ENCODE measurements at places on chromosomes 6 and 20.

DNA sequence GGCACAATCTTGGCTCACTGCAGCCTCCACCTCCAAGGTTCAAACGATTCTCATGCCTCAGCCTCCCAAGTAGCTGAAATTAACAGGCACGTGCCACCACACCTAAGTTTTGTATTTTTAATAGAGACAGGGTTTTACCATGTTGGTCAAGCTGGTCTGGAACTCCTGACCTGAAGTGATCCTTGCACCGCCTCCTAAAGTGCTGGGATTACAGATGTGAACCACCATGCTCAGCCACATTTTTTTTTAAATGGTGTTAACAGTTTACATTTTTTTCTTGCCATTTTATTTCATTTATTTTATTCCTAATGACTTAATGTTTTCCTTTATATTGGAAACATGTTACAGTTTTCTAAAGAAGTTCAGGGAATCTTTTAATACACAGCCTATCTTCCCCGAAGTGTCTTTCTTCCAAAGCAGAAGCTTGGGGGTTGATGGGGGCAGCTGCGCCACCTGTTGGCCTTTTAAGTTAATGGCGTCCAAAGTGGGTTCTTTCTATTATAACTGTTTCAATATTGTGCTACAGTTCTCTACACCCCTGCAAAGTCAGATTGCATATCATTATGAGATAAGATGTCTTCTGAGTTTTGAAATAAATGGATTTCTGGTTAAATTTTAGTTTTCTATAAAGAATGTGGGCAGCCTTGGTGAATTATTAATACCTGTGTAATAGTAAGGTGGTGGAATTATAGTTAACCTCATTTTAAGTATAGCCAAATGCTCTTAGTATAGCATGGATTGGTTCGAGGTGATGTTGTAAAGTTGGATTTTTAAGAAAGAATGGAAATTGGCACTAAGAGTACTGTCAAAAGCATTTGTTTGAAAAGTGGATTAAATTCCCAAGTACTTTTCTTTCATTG, 42.0 kb upstream of the PLCG1 start:
- DNase-seq, result peak; percentile 71

GRCh38 chr6:33702345-33702977, 9.0 kb downstream of the UQCC2 start:
- DNase-seq, result peak; percentile 74

DNA sequence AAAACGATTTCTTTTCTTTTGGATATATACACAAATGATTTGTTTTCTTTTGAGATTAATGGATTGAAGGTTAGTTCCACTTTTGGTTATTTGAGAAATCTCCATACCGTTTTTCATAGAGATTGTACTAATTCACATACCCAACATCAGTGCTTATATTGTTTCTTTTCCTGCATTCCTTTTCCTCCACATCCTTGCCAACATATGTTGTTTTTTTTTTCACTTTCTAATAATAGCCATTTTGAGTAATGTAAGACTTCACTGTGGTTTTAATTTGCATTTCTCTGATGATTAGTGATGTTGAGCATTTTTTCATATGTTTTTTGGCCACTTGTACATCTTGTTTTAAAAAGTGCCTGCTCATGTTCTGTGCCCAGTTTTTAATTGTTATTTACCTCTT, 846.4 kb upstream of the EYS start:
- DNase-seq, result no peak

DNA sequence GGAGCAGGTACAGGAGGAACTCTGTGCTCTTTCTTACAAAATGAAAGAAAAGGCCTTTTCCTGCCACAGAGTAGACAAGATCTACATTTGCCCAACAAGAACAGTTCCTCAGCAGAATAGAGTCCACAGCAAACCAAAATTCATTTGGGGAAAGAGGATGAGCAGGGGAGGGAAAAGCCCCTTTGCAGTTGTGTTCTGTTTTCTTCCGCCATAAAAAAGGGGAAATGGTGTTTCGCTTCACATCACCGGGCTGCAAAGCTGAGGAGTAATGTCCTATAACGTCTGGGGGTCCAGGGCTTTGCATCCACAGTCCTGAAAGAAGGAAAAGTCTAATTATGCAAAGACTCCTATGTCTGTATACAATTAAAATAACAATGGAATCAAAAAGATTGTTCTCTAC, at the start of gene GPR31:
GPR31 (minus strand) TSS at position 118 of the 400 bp plus-strand sequence. CDS start 149 bp downstream, outside the sequence.
- no peak for DNase-seq

DNA sequence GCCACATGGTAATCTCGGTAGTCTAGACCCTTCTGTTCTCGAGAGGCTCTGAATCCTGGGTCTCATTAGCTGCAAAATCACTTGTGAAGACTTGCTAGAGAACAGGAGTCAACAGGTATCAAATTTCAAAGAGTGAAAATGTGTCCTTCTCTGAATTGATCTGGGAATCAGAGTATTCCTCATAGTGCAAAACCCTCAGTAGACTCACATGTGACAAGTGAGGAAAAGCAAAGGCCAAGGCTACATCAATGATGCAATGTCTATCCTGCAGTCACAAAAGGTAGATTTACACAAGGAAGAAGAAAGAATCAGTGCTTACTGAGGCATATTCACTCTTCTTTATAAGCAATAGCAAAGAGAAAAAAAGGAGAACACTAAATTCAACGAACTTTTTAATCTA, 1220.0 kb upstream of the GJE1 start:
- no peak for DNase-seq

GRCh38 chr6:27777614-27778355, 134.4 kb downstream of the OR2B2 start:
- no peak for DNase-seq

GRCh38 chr6:72824833-72825232, 203.0 kb downstream of the KCNQ5 start:
- no peak for DNase-seq

DNA sequence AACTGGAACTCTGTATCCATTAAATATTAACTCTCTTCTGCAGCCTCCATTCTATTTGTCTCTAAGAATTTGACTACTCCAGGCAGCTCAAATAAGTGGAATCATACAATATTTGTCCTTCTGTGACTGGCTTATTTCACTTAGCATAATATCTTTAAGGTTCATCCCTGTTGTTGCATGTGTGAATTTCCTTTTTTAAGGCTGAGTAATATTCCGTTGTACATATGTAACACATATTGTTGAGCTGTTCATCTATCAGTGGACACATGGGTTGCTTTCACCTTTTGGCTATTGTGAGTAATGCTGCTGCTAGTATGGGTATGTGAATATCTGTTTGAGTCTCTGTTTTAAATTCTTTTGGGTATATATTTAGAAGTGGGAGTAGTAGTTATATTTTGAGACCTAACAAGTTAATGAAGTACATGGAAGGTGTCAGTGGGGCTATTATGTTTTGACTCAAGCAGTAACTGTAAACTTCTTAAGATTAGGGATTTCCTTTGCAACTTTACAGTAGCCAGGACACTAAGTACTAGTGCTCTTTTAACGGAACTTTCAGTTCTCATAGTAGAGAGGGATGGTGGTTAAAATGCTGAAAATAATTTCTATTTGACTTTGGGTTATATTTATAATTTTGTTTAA, 29.7 kb upstream of the TMEM217 start:
- no peak for DNase-seq

- no peak for DNase-seq
These were observed 668.6 kb downstream of the UTRN start for GRCh38 chr6:144953552-144954240.

DNA sequence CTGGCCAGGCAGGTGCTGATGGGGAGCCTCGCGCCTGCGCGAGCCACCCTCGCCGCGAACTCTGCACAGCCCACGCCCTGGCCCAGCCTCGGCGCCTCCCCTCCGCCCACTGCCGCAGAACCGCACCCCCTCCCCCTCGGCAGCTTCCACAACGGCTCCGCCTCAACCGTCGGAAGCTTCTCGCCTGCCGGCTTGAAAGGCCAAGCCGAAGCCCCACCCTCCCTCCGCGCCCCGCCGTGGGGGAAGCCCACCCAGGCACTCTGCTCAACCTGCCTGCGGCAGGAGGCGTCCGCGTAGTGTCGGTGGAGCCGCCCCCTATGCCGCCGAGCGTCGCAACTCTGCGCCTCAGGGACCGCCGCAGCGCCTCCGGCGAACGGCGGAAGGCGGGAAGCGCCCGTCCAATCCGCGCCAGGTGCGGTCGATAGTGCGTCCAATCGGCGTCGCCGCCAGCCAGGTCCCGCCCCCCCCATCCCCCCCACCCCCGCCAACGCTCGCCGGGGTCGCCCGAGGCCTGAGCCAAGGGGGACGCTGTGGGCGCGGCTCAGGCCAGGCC, at the start of gene SYCP2:
SYCP2 (minus strand) TSS at position 342 of the 553 bp plus-strand sequence. CDS start 11,224 bp downstream, outside the sequence.
- DNase-seq, result peak; percentile 61

- DNase-seq, result no peak
These were observed 35.4 kb upstream of the MRPS18A start for GRCh38 chr6:43722920-43723545.

- peak; percentile 59 for DNase-seq
These were observed 26.2 kb downstream of the NOL7 start for GRCh38 chr6:13641315-13641714.

DNA sequence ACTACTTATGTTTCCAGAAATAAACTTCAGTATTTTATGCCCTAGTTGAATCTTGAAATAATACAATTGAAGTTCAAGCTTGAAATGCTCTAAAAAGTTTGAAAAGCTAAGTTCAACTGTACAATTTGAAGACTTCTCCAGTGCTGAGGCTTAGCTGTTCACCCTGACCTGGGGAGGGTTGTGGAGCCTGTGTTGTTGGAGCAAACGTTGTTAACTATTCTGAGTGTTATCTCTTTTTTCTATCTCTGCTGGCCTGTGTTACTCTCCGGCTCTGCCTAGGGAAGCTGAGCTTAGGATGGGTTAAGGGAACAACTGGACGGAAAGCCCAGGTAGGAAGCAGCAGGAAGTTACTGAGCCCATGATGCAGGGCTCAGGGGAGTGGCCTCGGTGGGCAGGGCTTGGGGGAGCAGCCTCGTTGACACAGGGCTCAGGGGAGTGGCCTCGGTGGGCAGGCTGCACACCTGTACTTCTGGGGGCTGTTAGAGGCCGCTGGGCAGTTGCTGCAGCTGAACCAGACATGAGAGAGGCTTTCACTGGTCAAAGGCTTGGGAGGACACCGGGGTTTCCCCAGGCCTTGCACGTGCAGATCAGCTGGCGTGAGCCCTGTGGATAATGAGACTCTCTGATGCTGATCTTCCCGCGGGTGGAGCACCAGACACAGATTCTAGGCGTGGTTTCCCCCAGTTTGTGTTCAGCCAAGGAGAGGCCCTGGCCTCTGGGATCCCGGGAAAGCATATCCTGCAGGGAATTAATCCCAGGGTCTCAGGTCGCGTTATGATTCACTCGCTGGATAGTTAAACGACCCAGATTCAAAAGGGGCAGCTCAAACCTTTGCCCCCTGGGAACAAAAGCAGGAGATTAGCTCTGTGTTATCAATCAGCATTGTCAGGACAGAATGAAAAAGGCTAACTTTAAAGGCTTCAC, 58.9 kb downstream of the ERMARD start:
- DNase-seq, result no peak

GRCh38 chr6:152301021-152301764, 336.0 kb downstream of the SYNE1 start:
- DNase-seq, result no peak

DNA sequence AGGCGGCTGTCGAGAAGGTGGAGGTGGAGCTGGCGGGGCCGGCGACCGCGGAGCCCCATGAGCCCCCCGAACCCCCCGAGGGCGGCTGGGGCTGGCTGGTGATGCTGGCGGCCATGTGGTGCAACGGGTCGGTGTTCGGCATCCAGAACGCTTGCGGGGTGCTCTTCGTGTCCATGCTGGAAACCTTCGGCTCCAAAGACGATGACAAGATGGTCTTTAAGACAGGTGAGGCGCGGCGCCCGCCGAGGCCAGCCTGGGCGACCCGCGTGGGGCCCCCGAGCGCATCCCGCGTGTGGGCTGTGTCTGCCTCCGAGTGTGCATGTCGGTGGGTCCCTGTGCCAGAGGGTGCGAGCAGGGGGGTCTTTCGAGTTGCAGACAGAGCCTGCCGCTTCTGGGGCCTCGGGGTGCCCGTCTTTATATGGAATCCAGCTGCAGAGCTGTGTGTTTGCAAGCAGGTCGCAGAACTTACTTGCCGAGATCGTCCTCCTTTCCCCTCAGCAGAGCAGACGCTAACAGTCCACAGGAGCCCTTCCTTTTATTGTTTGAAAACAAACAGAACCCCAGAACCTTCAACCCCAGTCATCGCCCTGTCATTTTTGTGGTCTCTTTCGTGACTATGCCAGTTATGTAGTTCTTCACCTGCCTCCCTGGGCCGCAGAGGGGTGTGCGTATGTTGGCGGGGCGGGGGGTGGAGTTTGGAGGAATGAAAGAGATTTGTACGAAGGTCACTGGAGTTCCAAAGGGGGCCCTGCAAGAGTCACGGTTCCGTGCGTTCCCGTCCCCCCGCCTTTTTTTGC, 766 bp downstream of the SLC16A10 start:
- no peak for DNase-seq

DNA sequence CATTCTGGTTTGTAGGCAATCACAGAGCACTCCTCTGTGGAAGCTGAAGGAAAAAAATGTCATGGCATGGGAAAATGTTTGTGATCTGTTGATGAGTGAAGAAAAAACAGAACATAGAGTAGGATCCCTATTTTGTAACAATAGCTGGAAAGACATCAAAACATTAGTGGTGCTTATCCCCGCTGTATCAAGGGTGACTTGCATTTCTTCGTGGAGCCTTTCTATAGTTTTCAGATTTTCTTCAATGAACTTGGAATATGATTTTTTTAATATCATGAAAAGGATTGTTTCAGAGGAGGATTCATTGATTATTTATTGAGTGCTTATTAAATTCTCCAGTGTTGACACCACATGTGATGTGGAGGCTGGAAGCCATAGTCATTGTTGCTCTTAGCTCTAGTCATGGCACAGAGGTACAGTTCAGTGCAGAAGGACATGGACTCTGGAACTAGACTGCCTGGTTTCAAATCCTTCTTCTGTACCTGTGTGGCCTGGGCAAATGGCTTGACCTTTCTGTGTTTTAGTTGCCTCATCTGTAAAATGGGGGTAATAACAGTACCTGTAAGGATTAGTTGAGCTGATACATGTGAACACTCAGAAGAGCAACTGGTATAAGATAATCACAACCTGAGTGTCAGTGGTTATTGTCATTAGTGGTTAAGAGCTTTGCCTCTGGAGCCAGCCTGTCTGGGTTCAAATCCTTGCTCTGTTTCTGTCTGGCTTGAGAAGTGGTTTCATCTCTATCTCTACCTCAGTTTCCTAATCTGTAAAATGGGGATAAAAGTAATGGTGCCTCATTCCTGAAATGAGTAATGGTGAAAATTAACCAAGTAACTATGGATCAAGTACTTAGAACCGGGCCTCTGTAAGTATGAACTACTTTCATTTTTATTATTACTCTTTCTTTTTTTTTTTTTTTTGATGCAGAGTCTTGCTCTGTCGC, 14.7 kb upstream of the CDKN1A start:
- no peak for DNase-seq

DNA sequence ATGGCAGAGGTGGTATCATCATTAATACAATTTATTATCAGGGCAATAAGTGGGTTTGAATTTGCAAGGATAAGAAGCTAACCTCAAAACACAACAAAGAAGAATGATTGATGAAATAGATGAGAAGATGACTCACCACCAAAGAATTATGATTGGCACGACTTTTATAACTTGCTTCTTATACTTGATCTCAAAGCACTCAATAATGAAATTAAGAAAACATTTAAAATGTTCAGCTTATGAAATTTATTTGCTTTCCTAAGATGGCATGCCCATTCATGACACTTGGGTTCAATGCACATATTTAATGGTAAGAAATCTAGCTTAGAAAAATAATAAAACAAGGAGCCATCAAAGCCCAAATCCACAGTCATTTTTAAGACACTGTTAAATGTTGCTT, 477.5 kb downstream of the GJA1 start:
- no peak for DNase-seq

Data from lung microvascular endothelial cell (primary cell).